Skeletal muscle cell (primary cell): ENCODE measurements at places on chromosomes 1 and 21.

GRCh38 chr21:35291034-35291433 is 241.9 kb upstream of the RUNX1 start:
- DNase-seq, result no peak

- DNase-seq, result no peak
These were observed 104.9 kb downstream of the CRYAA start for GRCh38 chr21:43273708-43274021.

GRCh38 chr1:232767305-232768074 is 37.7 kb upstream of the MAP10 start:
- peak; percentile 58 for DNase-seq

- no peak for DNase-seq
These were observed 348.1 kb upstream of the VAMP3 start for GRCh38 chr1:7422966-7423365.

GRCh38 chr1:23727362-23727811 is 15.9 kb upstream of the ELOA start:
- no peak for DNase-seq

- DNase-seq, result no peak
These were observed 187.9 kb downstream of the SMYD3 start for GRCh38 chr1:246319083-246319714.

- DNase-seq, result no peak
These were observed 9.6 kb downstream of the TAGLN2 start for GRCh38 chr1:159915571-159916241.

DNA sequence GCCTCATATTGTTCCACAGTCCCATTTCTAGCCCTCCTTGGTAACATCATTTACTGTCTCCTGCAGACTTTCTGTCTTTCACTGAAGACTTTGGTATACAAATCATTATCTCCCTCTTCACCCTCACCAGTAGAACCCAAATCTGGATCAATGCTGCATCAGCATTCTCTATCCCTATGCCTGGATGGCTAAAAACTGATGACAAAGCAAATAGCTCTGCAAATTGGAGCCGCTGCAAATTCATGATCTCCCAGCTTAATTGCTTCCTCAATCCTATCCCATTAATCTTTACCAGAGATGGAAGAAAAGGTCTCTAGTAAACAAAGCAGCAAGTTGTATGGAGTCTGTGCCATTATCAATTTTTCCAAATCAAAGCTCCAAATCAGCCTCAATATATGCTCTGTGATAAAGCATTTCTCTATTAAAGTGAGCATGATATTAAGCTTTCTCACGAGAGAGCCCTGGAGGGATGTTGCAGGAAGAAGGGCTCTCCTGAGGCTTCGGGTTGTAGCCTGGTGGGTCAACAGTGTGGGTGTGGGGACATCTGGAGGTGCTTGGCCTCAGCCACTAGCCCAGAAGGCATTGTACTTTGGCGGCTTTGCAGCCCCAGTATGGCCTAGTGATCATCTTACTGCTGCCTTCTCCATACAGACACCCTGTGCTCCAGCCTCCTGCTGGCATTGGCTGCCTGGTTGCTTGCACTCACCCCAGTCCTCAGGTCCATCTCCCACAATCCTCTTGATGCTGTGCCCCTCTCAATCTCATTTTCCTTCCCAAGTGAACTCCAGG is 46.2 kb upstream of the COL24A1 start:
- no peak for DNase-seq

DNA sequence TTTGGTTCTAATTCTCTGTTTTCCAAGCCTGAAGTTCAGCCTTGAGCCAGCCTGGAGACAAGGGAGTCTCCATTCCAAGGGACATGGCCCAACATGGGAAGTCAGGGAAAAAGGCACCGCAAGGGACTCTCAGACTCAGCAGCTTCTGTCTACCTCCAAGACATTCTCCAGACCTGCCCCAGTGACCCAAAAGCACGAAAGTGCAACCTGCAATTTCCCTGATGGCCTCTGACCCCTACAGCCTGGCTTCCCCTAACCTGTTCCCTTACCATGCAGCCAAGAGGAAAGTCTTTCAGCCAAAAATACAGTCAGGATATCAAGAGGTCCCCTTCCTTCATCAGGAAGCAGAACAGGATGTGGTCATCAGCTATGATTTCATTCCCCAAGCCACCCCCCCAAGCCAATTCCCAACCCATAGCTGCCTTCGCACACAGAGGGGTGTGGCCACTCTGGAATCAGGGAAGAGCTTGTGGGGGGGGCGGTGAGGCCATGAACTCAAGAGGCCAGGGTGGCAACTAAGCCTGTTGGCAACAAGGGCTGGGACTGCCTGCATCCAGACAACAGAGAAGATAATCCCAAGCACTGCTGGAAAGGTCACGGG is 59.2 kb downstream of the TIAM1 start:
- no peak for DNase-seq

- no peak for DNase-seq
These were observed 86.3 kb downstream of the VWA5B1 start for GRCh38 chr1:20376880-20377494.

DNA sequence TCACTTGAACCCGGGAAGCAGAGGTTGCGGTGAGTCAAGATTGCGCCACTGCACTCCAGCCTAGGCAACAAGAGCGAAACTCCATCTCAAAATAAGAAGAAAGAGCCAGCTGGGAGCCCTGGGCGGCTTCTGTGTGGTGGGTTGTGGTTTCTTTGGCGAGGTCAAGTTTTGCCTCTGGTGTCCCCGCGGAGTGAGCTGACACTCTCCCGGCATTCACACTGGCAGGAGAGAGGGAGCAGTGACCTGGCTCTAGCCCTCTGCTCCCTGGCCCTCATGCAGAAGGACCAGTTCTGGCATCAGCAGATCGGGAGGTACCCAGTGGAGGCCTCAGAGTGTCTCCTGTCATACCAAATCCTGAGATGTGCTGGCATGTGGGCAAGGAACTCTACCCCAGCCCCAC is 81.0 kb upstream of the VAMP3 start:
- DNase-seq, result no peak

DNA sequence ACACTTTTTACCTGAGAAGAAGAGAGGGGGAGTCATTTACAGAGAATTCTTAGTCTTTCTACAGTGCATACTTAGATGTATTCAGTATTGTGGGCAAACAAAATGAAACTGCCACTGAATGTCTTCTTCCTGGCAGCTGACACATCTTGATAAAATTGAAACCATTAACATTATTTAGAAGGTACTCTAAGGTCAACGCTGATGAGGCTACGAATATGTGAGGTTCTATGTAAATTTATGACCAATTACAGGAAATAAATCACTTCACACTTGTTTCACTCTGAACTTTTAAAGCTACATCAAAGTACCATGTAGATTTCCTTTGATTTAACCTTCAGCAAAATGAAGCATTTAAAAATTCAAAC is 51.3 kb upstream of the GFI1 start:
- no peak for DNase-seq

DNA sequence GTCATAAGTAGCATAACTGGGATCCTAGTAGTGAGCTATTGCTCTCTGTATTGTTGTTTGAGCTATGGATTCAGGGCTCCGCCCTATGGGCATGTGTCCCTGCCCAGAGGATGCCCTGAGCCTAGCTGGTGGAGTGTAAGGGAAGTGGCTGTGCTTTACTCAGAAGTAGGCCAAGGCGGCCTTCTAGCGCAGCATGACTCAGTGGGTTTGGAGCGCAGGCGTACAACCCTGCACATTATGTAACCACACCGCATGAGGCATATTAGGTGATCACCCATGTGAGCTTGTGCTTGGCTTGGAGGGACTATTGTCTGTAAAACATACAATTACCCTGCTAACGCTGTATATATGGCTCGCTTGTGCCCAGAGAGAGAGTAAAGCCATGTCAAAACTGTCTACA is 11.1 kb upstream of the UBE2U start:
- DNase-seq, result no peak

DNA sequence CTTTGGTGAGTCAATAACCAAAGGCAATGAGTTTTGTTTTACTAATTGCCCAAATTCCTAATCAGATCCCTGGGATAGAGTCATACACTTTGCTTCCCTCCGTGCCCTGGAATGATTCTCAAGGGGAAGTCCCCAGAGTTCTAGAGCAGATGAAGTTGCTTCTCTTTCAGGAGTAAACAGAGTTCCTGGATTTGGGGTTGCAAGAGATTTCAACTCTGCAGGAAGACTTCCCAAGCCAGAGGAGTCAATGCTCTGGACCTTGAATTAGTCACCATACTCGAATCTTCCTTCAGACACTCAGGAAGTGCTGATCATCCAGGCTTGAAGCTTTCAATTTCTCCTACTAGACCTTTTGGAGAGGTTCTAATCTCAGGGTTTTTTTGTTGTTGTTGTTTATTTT is 39.6 kb downstream of the FCER1A start:
- no peak for DNase-seq

GRCh38 chr1:228437424-228437962 is 20.8 kb upstream of the TRIM17 start:
- no peak for DNase-seq

DNA sequence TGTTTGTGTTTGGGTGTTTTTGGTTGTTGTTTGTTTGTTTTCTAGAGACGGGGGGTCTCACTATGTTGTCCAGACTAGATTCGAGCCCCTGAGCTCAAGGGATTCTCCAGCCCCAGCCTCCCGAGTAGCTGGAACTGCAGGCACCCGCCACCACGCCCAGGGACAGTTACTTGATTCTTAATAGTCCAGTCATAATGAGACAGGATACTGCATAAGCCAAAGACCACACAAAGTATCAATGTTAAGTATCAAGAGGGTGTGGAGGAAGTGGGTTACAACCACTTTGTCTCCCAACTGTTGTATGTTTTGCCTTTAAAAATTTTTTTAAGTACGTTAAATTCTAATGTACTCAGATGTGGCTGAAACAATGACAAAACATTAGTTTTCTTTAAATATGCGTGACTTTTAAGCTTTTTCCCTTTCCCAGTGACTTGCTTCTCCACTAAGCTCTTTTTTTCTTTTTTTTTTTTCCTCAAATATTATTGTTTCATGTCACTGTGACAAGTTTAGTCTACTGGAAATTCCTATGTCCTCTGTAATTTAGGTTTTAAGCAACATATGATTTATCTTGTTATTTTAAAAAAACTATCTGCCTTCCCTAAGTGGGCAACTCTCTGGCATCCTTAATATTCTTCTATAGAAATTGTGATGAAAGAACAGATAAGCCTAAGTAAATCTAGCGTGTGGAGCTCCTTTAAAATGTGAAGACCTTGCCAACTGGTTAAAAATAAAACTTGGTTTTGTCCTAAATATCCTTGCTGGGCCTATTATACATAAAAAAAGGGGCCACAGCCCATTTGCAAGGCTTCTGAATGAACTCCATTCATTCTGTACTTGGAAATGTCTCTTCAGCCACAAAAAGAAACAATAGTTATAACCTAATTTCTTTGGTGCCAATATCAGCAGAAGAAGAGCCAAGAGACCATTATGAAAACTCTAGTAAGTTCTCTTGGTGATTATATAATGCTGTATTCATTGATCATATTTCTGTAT is 56.2 kb upstream of the DPH5 start:
- DNase-seq, result no peak

- DNase-seq, result peak; percentile 92
These were observed 113.1 kb upstream of the IRF2BP2 start for GRCh38 chr1:234722904-234723720.

DNA sequence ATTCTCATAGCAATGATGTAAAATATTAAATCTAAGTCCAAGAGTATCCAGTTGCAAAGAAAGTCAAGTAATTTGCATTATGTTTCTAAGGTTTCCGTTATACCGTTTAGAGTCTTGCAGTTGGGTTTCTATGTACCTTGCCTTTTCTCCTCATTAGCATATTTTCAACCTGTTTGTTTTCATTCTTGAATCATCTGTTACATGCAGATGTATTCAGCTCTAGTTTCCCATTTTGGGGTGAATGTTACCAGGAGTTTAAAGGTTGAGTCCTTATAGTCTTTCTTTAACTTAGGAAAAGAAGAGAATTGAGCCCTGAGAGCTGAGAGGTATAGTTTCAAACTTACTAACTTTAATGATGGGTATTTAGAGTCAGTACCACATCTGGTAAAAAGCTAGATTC is 139.9 kb downstream of the NFIA start:
- no peak for DNase-seq

DNA sequence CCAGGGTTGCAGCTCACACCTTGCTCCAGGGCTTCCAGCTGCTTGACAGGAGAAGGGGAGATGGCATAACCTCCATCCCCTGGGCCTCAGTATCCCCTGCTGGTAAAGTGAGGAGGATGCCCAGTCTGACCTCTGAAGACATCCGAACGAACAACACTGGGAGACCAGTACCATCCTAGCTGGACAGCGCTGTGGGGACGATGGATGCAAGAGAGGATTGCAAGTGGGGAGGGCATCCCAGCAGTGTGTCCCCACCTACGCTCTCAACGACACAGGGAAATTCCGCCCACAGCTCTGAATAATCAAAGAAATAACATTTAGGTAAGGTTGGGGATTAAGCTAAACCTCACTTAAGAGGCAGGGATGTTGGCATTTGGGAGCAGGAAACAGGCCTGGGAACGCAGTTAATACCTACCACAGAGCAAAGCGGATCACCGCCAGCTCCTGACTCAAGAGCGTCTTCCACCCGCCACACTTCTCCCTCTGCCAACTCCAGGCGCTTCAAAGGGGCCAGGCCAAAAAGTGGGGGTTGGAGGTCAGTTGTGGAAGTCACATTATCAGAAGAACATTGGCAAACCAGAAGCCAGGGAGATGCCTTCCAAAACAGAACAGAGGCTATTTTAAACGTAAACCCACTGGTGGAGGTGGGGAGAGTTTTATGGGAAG is 47.6 kb downstream of the SSBP3 start:
- DNase-seq, result no peak

GRCh38 chr1:116945996-116946395 is 36.3 kb downstream of the PTGFRN start:
- DNase-seq, result no peak

GRCh38 chr1:99969729-99970621 is at the start of gene SLC35A3:
Gene SLC35A3 (plus strand): TSS chr1:99969996. CDS start chr1:99993555, 23,559 bp downstream.
- DNase-seq, result no peak

DNA sequence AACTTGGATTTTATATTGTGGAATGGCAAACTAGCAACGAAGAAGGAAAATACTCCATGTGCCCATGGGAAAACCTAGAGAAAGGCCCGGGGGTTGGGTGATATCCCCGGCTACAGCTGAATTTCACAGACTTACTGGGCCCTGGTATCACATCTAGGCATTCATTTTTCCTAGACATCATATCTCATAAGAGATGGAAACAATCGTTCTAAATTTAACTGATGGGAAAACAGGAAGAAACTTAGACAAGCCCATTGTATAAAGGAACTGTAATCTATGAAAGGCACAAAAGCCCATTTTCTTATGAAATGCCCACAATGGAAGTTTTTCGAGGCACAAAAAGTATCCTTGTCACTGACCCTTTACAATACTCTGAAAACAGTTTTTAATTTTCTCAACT is 407.9 kb upstream of the LYPLAL1 start:
- DNase-seq, result no peak

DNA sequence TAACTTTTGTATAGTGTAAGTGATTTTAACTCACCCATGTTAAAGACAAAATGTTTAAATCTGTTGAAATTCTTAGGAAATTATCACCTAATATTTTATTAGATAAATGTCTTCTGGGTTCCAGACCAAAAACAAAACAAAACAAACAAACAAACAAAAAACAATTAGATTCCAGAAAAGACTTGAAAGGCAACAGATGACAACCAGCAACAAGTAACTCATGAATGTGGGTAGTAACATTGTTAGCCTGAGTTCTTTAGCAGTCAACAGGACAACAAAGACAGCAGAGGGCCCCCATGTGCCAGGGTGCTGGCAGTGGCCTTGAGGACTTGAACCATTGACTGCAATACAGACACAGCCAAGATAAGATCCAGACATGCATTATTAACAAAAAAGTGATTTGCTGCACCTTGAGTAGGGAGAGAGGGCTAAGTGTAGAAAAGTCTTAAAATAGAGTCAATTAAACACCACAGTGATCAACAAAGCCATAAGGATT is 2.4 kb upstream of the CD247 start:
- DNase-seq, result no peak

- DNase-seq, result no peak
These were observed 126.5 kb downstream of the KCNN3 start for GRCh38 chr1:154743526-154744036.
